Muscle of arm (tissue), 14 donors: ENCODE measurements at places on chromosomes 7 and 10. TPM values are rescaled to one million over a fixed set of nuclear protein-coding genes. Genes with fewer than 3 reads are reported as not detected.

GRCh38 chr7:127706766-127707165 is 54.8 kb downstream of the SND1 start:
- no peak for DNase-seq

DNA sequence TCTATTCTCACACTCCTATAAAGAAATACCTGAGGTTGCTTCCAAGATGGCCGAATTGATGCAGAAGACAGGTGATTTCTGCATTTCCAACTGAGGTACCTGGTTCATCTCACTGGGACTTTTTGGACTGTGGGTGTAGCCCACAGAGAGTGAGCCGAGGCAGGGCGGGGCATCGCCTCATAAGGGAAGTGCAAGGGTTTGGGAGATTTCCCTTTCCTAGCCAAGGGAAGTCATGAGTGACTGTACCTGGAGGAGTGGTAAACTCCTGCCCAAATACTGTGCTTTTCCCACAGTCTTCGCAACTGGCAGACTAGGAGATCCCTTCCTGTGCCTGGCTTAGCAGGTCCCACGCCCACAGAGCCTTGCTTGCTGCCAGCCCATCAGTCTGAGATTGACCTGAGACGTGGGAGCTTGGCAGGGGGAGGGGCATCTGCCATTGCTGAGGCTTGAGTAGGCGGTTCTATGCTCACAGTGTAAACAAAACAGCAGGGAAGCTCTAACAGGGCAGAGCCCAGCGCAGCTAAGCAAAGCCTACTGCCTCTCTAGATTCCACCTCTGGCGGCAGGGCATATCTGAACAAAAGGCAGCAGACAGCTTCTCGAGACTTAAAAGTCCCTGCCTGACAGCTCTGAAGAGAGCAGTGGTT is 152.2 kb downstream of the ARL4A start:
- DNase-seq, result no peak

DNA sequence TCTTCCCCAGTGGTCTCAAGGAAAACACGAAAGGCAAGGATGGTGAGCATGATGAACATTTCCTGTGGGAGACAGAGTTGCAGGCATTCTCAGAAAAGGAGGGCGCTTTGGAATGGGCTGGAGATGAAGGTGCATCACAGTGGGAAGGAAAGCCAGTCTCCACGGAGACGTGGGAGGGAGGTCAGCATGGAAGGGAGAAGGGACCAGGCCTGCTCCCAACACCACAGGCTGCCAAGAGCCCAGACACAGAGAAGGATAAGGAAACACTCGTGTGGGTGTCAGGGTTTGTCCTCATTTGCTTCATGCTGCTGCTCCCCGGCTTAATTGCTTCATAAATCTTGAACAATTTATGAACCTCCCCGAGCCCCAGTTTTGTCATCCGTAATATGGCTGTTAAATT is 231.5 kb upstream of the ZNF32 start:
- no peak for DNase-seq

DNA sequence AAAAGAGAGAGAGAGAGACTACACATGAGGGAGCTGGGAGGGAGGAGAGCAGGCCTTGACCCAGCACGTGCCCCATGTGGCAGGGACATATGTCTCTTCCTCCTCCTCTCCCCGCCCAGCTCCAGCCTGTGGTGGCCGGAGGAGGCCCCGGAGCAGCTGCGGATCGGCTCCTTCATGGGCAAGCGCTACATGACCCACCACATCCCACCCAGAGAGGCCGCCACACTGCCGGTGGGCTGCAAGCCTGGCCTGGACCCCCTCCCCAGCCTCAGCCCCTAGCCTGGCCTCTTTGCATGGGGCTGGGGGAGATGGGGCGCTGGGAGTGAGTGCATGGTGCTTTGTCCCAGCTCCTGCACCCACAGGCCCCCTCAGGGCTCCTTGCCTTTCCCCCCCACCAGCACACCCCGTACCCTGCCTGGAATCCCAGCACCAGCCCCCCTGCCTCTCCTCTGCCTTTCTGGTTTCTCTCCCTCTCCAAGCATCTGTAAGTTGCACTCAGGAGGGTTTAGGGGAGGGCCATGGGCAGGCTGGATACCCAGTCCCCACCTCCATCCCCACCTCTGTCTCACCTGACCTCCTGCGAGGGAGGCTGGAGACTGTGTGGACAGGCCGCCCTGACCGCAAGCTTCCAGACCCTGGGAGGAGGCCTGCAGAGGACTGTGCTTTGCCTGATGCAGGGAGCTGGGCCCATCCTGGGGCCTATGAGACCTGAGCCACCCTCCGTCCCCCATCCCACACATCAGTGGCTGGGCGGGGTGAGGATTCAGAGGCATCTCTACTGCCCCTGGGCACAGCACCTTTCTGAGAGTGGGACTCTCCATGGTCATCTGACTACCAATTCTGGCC is 4.8 kb downstream of the UPK3B start:
- no peak for DNase-seq

GRCh38 chr7:7183838-7184463 is 1.6 kb downstream of the C1GALT1 start:
- no peak for DNase-seq

DNA sequence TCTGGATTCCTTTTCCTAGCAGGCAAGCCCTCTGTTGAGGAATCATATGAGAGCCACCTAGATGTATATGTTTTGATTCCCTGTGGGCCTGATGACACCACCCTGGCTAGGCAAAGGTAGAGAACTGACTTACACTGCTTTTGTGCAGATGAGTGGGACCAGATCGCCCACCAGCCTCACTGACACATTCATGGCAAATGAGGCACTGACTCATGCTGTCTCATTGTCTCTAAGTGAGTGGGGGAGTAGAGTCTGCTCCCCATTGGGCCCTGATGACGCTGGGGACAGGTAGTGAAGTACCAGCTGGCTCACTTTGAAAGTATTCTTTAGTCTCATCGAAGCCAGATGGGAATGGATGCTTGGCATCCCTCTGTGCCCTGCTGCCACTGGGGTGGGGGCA is 326.3 kb downstream of the ABCA13 start:
- DNase-seq, result no peak

DNA sequence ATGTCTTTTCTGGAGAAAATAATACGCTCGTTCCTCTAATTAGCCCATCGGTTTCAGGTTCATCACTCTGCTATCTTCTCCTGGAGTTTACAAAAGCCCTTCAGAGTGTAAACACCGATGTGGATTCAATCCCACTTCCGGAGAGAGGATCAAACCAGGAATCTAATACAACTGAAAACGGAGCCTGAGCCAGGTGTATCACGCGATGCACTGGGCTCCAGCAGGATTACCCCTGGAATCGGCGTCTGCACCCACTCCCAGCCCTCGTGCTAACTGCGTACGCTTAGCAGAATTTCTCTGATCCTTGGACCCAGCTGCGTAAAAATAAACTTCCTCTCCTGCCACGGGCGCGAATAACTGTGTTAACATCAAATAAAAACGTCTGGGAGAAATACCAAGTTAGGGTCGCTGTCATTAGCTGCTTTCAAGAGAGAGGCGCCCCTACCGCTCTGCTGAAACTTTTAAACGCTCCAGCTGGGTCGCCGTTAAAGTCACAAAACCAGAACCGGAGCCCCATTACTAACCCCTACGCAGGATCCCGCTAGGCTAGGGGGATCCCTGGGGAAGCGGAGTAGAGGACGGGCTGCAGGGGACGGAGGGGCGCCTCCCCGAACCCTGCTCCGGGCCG is 502 bp downstream of the ZNF3 start:
- DNase-seq, result no peak

DNA sequence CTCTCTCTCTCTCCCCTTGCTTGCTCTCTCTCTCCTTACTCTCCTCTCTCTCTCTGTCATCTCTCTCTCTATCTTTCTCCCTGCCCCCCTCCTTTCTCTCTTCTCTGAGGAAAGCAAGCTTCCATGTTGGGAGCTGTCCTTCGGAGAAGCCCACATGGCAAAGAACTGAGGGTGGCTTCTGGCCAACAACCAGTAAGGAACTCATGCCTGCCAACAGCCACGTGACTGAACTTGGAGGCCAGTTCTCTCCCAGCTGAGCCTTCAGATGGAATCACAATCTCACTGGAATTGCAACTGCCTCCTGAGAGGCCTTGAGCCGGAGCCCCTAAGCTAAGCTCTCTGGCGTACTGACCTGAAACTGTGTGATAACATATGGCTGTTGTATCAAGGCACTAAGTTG is 12.0 kb upstream of the DHTKD1 start:
- no peak for DNase-seq

DNA sequence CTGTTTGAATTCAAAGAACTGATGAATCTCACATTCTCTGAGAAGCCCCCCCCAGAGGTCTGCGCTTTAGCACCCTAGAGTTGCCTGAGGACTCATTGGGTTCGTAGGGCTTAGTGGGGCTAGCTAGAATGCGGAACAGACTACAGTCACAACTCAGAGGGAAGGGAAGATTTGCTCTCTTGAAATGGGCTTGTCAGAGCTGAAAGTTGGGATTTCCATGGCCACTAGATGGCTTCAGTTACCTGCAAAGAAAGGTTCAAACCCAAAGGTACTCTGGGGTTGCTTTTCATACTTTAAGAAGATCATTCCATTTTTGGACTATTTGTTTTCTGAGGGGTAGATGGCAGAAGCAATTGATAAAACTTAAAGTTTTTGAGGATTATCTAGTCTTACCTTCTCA is 205.0 kb downstream of the BBS9 start:
- no peak for DNase-seq

DNA sequence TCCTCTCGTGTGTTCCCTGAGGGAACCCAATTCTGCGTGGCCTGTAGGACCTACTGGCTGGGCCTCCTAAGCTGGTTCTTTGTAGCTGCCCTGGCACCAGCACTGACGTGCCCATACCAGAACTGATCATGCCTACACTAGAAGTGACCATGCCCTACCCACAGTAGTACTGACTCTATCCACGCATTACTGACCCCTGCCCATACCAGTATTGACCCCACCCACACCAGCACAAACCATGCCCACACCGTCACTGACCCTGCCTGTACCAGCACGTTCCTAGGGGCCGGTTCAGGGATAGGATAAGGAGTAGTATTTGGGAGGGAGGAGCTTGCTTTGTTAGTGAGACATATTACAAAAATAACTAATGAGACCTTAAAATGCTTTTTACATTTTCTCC is 88.0 kb downstream of the DOCK1 start:
- no peak for DNase-seq

- no peak for DNase-seq
These were observed 321.1 kb upstream of the NPVF start for GRCh38 chr7:25549271-25549921.

DNA sequence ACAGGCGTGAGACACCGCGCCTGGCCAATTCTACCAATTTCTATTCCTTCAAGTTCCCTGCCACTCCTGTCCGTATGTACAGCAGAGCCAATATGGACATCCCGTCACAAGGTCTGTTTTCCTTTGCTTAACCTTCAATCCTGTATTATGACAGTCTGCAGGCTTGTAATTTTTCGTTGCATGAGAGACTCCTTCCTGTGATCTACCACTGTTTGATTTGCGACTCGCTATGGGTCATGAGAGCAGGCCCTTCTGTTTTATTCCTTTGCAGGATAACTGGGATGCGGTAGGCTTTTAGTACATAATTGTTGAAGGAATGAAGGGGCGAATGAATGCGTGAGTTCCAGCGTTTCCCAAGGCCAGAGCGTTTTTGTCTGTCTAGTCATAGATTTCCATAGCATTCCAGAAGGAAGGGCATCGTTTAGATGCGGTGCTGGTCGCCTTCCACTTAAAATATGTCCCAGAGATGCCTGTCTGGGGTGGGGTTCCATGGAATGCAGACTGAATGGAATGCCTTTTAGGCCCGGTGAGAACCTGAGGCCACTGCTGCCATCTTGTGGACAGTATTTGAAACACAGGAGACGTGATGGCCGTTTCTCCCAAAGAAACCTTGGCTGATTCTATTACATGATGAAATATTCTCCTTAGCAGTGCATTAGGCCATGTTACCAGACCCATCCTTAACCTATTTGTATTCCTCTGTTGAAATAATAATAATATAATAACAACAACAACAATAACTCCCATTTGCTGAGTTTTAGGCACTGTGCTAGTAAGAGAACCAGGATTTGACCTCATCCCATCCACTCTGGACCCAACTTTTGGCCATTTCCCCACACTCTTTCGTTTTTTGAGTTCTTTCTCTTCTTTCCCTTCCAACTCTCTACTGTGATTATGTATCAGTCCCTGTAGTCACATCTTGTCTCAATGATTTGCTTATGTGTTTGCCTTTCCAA is 193.2 kb downstream of the MYOF start:
- DNase-seq, result peak; percentile 85

- no peak for DNase-seq
These were observed 21.7 kb upstream of the OR2A5 start for GRCh38 chr7:144027070-144027469.

GRCh38 chr7:146575903-146576302 is 459.3 kb downstream of the CNTNAP2 start:
- no peak for DNase-seq

GRCh38 chr10:23418051-23418681 is 20.7 kb upstream of the OTUD1 start:
- no peak for DNase-seq

GRCh38 chr7:94380264-94380663 is 14.4 kb upstream of the COL1A2 start:
- no peak for DNase-seq

DNA sequence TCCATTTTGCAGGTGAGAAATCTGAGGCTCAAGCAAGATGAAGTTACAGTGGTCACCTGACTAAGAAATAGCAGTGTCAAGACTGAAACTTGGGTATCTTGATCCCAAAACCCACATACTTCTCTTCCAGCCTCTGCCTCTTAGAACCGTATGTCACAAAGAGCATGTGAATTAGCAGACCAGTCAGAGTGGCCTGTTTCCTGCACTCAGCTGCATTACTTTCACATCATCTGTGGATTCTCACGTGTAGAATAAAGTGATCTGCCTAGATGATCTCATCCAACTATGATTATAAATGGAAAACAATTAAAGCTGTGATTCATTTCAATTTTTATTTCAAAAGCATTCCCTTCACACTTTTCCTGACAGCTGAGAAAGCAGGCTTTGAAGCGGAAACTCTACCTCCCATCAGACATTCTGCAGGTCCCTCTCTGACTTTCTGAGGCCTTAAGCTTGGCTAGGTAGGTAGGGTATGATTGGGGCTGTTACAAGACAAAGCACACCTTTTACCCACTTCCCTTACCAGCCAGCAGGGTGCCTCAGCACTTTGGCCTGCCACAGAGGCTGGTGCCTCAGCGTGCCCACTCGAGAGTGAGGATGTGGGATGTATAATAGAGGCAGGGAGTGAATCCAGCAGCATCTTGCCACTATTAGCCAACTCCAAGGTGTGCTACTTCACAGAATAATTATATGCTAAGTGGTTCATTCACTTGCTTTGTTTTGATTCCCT is 70.2 kb upstream of the PDE1C start:
- no peak for DNase-seq

Gene PNLIP
- not detected for polyA plus RNA-seq

Gene DLD
- 66.8 TPM for polyA plus RNA-seq

Gene GATA3
- not detected for polyA plus RNA-seq

Gene FOXP2
- not detected for polyA plus RNA-seq

Gene SPDYE6
- 8.8 TPM for polyA plus RNA-seq

Gene HMX3
- polyA plus RNA-seq, result not detected

Gene LRRC61
- 8.6 TPM for polyA plus RNA-seq

Gene ATOH7
- not detected for polyA plus RNA-seq

Gene SLC29A4
- polyA plus RNA-seq, result 30.3 TPM

Gene BLNK
- 3.3 TPM for polyA plus RNA-seq

Gene SORCS1
- 3.8 TPM for polyA plus RNA-seq

Gene PLAU
- polyA plus RNA-seq, result 37.2 TPM

Gene C10orf105
- polyA plus RNA-seq, result 0.16 TPM
